ENCODE measurements at places on chromosomes 2 and 18. TPM values are rescaled to one million over a fixed set of nuclear protein-coding genes. Genes with fewer than 3 reads are reported as not detected.

The ACADL gene
- total RNA-seq: 0.26 TPM

The CYP26B1 gene
- total RNA-seq: 0.25 TPM

The KCNG2 gene
- total RNA-seq: not detected

The UGT1A9 gene
- total RNA-seq: not detected

The ICOS gene
- total RNA-seq: not detected

The IL1RL1 gene
- 1.1 TPM for total RNA-seq

The CD8A gene
- not detected for total RNA-seq

The CDK5R2 gene
- not detected for total RNA-seq

The FBXO36 gene
- total RNA-seq: 2.5 TPM

The TWIST2 gene
- total RNA-seq: 17.8 TPM

The GAREM2 gene
- total RNA-seq: 0.53 TPM

The CD8B2 gene
- total RNA-seq: not detected

The CHRNG gene
- not detected for total RNA-seq

The FTCDNL1 gene
- total RNA-seq: 0.53 TPM

The TUBB8B gene
- total RNA-seq: not detected

The CCDC142 gene
- total RNA-seq: 15.9 TPM

The RGPD3 gene
- 0.13 TPM for total RNA-seq

The SULT1C4 gene
- total RNA-seq: 0.19 TPM

The RFX8 gene
- total RNA-seq: 20.3 TPM

The CCDC121 gene
- total RNA-seq: 1.8 TPM

The NYAP2 gene
- total RNA-seq: not detected

The STPG4 gene
- 0.53 TPM for total RNA-seq

The TMEM163 gene
- 0.26 TPM for total RNA-seq

The DIPK1C gene
- total RNA-seq: not detected

The SEPTIN2 gene
- total RNA-seq: 552 TPM

The UGT1A4 gene
- not detected for total RNA-seq

The RAPGEF4 gene
- total RNA-seq: 2.2 TPM

The CD28 gene
- total RNA-seq: under 0.01 TPM

The APLF gene
- total RNA-seq: 3.6 TPM

The MROH2A gene
- not detected for total RNA-seq

The FBXO41 gene
- total RNA-seq: 0.40 TPM

The REG3A gene
- total RNA-seq: not detected

The CYTIP gene
- 2.4 TPM for total RNA-seq

Measured in aortic smooth muscle cell (primary cell).